NCI-H524 treated with DMSO at 0.1 percent for 48 hours (cell line): ENCODE measurements at places on chromosomes 4 and X.

GRCh38 chr4:85474356-85474755, 594 bp upstream of the ARHGAP24 start:
- DNase-seq = no peak

DNA sequence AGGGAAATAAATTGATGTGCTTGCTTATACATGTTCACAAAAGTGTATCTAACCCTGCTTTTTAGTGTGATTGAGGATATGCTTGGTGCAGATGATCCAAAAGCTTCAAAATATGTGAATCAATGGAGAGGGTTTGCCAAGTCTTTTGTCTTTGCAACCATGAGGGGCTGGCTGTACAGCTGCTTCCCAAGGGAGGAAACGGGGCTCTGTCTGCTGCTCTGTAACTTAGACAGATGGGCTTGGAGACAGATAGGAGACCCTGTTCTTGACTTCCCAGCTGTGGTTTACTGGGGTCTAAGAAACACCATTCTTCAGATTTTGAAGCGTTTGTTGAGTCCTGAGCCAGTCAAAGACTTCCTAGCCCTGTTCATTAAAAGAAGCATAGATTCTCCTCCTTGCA, 152.3 kb downstream of the DCLK2 start:
- no peak for DNase-seq

- no peak for DNase-seq
Observed at GRCh38 chr4:112451831-112452230, 64.1 kb downstream of the NEUROG2 start.

DNA sequence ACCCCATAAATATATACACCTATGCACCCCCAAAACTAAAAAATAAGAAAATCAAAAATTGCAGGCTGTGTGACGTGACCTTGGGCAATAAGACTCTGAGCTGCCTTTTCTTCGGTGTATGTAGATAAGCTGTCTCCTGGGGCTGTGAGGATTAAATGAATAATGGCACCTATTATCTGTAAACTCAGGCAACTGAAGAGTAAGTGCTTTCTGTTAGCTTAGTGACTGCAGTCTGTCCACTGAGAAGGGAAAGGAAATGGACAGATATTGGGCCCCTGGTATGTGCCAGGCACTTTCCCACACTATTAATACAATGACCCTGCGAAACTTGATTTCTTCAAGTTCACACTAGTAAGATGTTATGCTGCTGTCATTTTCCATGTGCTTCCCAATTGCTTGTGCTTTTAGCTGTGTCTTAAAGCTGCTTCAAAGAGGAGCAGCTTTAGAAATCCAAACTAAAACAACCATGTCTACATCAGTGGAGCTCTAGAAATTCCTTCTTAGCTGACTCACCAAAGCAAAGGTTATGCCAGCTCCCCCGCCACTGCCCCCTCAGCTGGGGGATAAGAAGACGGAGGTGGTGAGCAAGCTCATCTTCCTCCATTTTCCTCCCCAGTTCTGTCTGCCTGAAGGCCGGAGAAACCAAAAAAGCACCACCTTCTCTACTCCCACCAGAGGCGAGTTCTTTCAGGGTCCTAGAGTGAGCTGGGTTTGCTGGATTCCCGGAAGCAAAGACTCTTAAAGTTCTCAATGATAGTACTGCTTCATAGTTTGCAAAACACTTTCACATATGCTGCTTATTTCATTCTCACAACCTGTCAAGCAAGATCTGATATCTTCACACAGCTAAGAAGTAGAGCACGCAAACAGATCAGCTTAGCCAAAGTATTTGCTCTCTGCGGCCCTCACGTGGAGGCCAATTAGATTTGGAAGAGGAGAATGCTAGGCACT, 8.8 kb upstream of the DGAT2L6 start:
- DNase-seq = no peak

DNA sequence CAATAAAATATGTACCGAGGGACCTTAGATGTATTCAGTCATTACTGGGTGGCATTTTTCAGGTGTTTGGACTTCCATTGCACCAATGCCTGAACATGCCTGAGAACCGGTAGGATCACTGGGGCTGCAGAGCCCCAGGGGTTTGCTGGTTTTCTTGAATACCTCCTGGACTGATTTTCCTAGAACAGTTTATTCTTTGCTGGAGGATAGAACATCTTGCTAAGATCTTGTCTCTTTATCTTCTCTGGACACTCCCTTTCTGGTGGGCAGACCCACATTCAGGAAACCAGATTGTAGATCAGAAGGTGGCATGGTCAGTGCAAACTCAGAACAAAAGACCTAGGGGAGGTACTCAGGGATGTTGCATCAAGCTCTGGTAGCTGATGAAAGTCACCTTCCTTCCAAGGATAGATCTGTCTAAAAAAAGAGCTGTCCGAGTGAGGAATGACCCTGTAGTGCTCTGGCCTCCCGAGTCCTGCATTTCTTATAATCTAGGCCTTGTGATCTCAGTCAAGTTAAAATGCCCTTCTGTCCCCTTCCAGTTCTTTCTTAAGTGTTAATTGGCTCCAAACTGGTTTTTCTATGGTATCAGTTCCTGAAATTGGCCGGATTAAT, 84.8 kb downstream of the CLDN34 start:
- no peak for DNase-seq

GRCh38 chr4:183876268-183876934, 28.7 kb upstream of the STOX2 start:
- no peak for DNase-seq
